ENCODE measurements at places on chromosomes 7 and 10.

GRCh38 chr10:118163217-118163616 is 116.5 kb upstream of the RAB11FIP2 start:
- no peak for DNase-seq

DNA sequence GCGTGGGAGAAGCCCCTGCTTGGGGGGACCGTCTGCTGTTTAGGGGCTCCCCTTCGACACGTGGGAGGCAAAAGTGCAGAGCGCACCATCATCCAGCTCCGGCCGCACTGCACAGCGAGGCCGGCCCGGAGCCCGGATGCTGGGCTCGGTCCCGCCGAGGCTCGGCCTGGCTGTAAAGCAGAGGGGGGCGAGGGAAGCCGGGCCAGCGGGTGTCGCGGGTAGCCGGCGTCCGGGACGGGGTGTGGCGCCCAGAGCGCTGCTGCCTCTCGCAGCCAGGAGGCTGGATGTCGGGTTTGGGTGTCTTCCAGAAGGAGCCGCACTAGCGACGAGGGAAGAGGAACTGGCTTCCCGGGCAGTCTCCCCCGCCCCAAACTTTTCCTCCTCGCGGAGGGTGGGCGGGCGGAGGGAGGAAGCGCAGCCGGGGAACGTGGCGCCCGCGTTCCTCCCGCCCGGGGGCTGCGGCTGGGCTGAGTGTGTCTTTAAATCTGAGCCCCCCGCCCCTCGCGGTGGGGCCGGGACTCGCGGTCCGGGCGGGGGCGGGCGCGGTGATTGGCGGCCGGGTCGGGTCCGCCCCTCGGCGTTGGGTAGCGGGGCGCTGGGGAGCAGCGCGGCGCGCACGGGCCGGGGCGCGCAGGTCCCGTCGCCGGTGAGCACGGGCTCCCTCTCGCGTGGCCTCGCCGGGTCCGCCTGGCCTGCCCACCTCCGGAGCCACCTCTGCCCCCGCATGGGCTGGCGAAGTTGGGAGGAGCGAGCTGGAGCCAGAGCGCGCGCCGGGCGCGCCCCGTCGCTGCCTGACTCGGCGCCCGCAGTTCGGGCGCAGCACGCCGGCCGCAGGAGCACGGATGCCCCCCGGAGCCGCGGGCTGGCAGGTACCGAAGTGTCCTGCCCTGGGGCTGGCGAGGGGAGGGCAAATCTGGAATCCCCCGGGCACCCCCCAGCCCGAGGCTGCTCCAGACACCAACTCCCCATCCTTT is at the start of gene PALD1:
TSS of gene PALD1 (plus strand) at position 577 of the 974 bp plus-strand sequence. CDS start 47,185 bp downstream, outside the sequence.
- DNase-seq = peak; percentile 27

DNA sequence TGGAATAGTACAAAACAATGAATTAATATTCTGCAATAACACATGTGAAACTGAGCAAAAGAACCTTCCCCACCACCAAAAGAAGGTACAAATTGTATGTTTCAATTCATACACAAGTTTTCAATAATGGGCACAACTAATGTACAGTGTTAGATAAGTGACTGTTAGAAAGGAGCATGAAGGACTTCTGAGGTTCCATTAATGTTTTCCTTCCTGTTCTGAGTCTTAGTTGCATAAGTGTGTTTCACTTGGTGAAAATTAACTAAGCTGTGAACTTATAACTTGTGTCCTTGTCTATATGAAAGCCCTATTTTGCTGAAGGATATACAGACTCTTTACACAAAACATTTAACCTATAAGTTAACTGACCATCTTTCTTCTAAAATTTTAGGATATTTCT is 8.2 kb downstream of the GSAP start:
- no peak for DNase-seq

- no peak for DNase-seq
These were observed 10.8 kb downstream of the LMOD2 start for GRCh38 chr7:123666492-123666891.

DNA sequence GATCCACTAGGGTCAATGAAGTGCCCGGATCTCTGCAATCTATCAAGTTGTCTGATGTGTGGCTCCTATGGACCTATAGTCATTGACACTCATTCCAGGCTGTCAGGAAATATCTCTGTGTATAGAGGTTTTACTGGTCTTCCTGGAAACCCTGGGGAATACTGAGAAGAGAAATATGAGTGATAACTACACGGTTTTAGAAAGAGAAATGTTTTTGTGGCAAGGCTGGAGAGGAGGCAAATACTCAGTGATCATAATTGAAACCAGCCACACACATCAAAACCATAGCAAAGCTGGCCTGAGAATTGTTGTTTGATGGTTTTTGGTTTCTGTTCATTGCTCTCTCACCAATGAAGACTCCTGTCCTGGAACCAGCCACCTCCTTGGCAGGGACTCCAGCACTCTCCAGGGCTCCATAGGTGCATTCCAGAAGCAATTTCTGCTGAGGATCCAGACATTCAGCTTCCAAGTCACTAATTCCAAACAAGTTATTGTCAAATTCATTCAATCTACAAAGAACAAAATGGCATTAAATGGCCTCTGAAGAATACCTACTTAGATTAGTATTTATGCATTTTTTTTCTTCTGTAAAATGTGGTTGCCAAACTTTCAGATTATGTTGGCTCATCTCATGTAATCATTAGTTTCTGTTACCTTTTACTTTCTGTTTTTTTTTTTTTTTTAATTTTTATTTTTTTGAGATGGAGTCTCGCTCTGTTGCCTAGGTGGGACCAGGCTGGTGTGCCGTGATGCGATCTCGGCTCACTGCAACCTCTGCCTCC is 108.6 kb upstream of the ABI1 start:
- DNase-seq = no peak

DNA sequence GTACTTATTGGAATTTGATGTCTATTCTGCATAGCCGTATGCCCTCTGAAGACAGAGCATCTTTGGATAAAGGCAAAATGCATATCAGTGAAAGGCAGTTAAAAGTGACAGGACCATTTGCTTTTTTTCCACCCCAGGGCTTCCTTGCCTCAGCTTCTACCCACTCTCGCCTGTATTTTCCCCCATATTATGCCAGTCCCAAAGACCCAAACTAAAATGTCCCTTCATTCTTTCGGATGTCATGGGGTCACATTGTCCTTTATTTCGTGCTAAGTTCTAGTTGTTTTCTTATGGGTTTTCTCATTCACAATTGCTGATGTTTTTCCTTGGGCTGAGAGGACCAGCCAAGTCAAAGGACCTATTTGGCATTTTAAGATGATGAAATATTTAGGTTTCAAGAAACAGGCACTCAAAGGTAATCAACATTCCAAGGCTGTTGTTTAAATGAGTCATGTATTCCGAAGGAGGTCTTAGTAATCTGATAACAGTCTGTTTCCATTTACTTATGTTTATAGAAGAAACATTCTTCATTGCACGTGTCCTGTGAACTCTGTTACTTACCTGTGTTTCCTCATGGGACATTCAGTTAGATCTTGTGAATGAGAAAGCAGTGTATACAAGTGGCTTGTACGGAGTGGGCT is 74.1 kb downstream of the DNAH11 start:
- peak; percentile 79 for DNase-seq

GRCh38 chr7:35905555-35905954 is 104.7 kb downstream of the SEPTIN7 start:
- DNase-seq = peak; percentile 14

Measured in kidney glomerular epithelial cell (primary cell).